ENCODE measurements at places on chromosomes 16 and 17.

DNA sequence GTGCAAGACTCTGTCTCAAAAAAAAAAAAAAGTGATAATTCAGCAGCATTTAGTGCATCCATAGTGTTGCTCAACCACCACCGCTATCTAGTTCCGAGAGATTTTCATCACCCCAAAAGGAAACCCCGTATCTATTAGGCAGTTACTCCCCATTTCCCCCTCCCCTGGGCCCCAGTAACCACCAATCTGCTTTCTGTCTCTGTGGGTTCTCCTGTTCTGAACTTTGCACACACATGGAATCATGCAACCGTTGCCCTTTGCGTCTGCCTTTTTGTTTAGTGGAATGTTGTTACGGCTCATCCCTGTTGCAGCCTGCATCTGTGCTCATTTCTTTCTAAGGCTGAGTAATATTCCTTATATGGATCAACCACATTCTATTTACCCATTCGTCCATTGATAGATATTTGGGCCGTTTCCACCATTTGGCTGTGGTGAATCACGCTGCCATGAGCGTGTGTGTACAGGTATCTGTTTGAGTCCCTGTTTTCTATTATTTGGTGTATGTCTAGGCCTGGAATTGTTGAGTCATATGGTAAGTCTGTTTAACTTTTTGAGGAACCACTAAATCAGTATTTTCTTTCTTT is 8.7 kb upstream of the SYNGR2 start:
- DNase-seq = peak; percentile 52

- no peak for DNase-seq
Observed at GRCh38 chr17:41451154-41451728, 10.5 kb upstream of the KRT38 start.

- DNase-seq = no peak
Observed at GRCh38 chr17:79355165-79355564, 255.7 kb downstream of the RBFOX3 start.

GRCh38 chr17:41527063-41528023 is 765 bp downstream of the KRT19 start:
- DNase-seq = no peak

GRCh38 chr16:46621006-46621933 is at the start of gene SHCBP1:
TSS of gene SHCBP1 (minus strand) at chr16:46621379. CDS start at chr16:46621359, 20 bp downstream.
- peak; percentile 96 for DNase-seq

GRCh38 chr17:73888862-73889261 is 244.6 kb upstream of the SDK2 start:
- DNase-seq = no peak

GRCh38 chr17:40312893-40313667 is 4.1 kb downstream of the RARA start:
- peak; percentile 16 for DNase-seq

GRCh38 chr16:47872225-47872624 is 283.6 kb downstream of the ABCC12 start:
- DNase-seq = no peak

DNA sequence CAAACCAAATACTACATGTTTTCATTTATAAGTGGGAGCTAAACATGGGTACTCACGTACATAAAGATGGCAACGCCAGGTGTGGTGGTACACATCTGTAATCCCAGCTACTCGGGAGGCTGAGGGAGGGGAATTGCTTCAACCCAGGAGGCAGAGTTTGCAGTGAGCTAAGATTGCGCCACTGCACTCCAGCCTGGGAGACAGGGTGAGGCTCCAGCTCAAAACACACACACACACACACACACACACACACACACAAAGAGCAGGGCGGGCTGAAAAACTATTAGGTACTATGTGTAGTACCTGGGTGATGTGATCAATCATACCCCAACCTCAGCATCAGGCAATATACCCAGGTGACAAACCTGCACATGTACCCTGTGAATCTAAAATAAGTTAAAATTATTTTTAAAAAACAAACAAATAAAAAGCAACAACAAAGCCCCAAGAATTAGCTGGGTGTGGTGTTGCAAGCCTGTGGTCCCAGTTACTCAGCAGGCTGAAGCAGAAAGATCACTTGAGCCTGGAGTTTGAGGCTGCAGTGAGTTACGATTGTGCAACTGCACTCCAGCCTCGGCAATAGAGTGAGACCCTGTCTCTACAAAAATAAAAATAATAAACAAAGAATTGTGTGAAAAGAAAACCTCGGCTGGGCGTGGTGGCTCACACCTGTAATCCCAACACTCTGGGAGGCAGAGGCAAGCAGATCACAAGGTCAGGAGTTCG is 11.9 kb upstream of the FAAP100 start:
- DNase-seq = no peak

DNA sequence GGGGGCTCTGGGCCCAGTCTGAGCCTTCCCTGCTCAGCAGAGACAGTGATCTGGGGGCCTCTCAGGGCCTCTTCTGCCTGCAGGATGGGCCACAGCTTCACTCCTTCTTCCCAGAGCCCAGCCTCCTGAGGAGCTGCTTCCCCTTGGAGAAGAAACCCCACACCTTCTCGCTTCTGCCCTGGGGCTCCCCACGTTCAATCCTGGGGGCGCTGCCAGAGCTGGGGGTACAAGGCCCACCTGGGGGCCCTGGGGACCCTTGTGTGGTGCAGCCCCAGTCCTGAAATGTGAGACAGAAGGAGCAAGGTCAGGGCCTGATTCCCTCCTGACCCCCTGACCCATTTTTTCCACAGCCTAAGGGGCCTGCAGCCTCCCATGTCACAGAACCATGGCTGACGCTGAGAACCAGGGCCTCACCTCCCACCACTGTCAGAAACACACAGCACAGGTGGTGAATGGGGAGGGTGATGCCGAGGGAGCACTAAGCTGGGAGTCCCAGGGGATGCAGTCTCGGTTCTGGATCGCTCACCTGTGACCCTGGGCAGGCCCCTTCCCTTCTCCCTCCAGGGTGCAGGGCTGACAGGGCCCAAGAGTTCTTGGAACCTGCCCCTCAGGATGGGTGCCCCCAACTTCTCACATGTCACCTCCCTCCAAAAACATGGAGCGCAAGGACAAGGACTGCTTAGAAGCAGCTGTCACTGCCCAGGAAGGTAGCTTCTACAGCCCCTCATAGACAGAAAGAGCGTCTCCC is 21.6 kb upstream of the MPO start:
- no peak for DNase-seq
